Esophagus squamous epithelium (tissue), 5 donors: ENCODE measurements at places on chromosomes 7 and 10. TPM values are rescaled to one million over a fixed set of nuclear protein-coding genes. Genes with fewer than 3 reads are reported as not detected.

GRCh38 chr7:75532639-75533038, 40.5 kb downstream of the SPDYE5 start:
- no peak for DNase-seq

- DNase-seq: no peak
Measured at GRCh38 chr10:33382921-33383713, 48.6 kb upstream of the NRP1 start.

DNA sequence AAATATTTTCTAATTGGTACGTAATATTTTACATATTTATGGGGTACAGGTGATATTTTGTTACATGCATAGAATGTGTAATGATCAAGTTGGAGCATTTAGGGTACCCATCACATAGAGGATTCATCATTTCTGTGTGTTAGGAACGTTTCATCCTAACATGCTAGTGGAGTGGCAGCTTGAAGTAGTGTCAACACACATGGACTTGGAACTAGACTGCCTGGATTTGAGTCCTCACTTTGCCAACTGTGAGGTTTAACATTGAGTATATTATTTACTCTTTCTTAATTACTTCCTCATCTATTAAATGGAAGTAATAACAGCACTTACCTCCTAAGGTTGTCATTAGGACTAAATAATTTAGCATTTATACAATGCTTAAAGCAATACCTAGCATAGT, 241.9 kb downstream of the PLXDC2 start:
- DNase-seq: no peak

DNA sequence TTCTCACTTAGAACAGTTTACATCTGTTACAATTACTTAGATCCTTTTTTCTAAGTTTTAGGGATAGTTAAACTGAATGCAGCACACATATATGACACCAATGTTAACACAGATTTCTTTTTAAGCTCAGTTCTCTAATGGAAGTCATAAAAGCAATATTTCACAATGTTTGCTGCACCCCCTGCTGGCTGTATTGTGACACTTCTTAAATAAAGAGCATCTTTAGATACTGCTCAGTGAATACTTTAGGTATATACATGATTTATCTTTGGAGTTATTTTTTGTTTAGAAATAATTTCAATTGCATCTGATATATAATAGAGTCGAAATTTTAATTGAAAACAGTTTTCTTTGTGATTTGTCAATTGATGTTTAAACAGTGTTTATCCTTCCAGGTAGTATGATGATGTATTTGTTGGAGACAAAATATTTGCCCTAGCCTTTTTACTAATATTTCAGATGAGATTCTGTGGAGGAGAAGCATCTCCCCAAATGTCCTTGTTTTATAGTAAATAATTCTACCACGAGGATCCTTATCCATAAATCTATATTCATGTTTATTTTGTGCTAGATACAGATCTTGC, 174.4 kb downstream of the ST7 start:
- DNase-seq: no peak

DNA sequence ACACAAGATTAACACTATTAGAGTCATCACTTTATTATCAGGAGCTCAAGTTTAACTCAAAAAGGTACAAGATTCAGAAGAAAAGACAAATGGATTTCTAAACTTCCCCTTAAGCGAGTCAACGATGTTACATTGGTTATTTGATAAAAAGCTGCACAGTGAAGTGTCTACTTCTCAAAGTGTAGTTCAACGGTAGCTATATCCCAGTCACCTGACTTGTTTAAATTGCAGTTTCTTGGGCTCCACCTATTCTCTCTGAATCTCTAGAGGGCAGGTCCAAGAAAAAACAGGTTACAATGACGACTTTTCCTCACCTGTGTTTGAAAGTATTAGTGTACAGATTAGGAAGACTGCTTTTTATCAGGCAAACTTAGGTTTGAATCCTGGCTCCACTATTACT, 16.6 kb downstream of the MINDY3 start:
- DNase-seq: no peak

DNA sequence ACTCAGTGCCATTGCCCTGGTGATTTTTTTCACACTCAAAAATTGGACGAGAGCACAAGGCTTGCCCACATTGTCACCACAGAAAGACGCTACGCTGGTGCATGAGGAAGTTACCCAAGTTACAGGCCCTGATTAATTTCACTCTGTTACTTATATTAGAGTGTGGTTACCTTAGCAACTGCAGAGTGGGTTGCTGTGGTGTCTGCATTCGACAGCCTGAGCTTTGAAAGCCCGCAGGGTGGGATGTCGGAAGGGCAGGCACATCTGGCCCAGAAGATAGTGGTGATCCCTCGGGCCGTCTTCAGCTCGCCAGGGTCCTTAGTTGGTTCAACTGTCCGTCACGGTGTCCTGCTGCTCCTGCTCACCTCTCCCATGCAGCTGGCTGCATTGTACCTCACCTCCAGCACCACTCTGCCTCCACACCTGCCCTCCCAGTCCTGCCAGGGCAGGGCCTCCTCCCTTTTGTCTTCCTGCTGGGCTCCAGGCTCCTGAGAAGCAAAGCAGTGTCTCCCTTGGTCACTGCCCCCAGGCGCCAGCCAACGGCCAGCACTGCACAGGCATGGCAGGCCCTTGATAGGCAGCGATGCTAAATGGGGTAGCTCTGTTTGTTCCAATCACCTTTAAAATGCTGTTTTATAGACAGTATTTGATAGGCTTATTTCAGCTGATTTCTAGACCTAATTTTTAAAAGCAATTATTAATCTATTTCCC, 167.2 kb downstream of the EBF3 start:
- DNase-seq: no peak

GRCh38 chr10:124007102-124007772, 86.2 kb downstream of the CHST15 start:
- no peak for DNase-seq

GRCh38 chr7:75611557-75612178, 119.5 kb downstream of the SPDYE5 start:
- DNase-seq: no peak

GRCh38 chr7:12244129-12244528, 33.0 kb downstream of the TMEM106B start:
- no peak for DNase-seq

- DNase-seq: no peak
Measured at GRCh38 chr7:26663874-26664273, 200.5 kb downstream of the SKAP2 start.

DNA sequence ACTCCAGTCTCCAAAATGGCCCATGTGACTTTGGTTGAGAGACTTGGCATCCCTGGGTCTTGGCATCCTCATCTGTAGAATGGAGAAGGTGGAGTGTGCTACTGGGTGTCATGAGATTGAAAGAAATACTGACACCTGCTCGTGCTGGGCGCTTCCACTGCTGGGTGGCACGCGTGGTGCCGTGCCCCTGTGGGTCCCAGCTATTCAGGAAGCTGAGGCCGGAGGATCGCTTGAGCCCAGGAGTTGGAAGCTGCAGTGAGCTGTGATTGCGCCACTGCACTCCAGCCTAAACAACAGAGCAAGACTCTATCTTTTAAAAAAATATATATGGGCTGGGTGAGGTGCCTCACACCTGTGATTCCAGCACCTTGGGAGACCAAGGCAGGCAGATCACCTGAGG, 53.1 kb downstream of the NPTX2 start:
- DNase-seq: no peak

DNA sequence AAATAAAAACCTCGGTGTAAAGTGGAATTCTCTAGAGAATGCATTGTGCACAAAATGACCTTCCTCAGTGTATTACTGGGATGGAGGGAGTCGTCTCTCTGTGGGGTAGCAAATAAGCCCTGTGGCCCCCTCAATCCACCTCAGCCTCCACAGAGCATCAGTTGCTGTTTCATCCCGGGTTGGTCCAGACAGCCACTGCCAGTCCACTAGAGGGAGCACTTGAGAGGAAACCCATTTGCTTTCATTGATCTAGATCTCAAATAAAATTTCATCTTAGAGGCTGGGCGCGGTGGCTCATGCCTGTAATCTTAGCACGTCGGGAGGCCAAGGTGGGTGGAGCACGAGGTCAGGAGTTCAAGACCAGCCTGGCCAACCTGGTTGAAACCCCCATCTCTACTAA, 1128.7 kb downstream of the CNTNAP2 start:
- no peak for DNase-seq

DNA sequence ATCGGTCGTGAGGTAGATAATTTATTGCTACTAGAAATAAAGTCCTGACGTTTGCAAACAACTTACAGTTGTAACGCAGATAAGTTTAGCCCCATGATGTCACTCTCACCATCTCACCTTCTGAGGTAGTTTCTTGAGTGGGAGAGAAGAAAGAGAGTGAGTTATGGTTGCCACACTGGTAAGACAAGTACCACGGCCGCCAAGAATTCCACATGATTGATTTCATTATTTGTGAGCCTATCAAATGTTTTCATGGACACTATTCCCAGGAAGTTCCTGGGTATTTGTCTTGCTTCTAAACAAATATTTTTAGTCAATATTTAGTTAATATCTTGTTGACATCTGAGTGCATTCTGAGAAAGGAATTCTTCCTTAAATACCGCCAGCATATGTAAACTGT, 339.4 kb upstream of the KIAA1217 start:
- no peak for DNase-seq

- DNase-seq: no peak
Measured at GRCh38 chr10:48389846-48390557, 83.5 kb downstream of the MAPK8 start.

GRCh38 chr7:159125104-159125954, 19.3 kb downstream of the VIPR2 start:
- no peak for DNase-seq

GRCh38 chr7:80411621-80412020, 100.2 kb downstream of the GNAT3 start:
- no peak for DNase-seq

The CCL24 gene
- 2.9 TPM for total RNA-seq

The ITPRID1 gene
- not detected for total RNA-seq

The STEAP4 gene
- 35.6 TPM for total RNA-seq

The PIP gene
- total RNA-seq: not detected

The VWDE gene
- 0.62 TPM for total RNA-seq
